ENCODE measurements at places on chromosomes 11 and 22.
A peak's percentile ranks its signal among the peaks of the same experiment; 100 is the strongest.

DNA sequence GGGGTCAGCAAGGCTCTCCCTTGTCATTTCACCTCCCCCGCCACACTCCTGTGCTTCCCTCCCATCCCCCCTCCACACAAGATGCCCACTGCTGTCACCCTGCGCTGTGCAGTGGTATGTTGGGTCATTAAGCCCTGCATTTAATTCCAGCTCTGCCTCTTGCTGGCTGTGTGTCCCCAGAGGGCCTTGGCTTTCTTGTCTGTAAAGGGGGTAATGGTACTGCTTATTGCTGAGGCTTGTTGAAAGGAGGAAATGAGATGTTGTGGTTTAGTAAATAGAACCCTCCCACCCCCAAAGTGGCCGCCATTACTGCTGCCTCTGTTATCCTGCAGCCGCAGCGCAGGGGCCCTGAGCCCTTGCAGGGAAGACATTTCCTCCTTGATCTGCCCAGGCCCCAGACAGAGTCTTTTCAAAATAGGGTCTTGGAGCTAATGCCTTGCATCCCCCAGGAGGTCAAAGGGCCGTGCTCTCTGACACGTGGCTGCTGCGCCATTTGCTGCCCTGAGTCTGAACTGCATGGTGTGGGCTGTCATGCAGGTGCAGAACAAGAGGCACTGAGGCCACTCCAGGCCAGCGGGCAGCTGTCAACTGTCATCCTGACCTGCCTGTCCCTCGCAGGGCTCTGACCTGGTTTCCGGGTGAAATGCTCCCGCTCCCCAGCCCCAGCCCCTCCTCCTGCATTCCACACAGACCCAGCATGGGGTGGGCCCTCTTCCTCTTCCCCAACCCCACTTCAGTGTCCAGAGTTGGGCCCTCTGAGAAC is 18.7 kb downstream of the PVALB start:
- no peak for DNase-seq

DNA sequence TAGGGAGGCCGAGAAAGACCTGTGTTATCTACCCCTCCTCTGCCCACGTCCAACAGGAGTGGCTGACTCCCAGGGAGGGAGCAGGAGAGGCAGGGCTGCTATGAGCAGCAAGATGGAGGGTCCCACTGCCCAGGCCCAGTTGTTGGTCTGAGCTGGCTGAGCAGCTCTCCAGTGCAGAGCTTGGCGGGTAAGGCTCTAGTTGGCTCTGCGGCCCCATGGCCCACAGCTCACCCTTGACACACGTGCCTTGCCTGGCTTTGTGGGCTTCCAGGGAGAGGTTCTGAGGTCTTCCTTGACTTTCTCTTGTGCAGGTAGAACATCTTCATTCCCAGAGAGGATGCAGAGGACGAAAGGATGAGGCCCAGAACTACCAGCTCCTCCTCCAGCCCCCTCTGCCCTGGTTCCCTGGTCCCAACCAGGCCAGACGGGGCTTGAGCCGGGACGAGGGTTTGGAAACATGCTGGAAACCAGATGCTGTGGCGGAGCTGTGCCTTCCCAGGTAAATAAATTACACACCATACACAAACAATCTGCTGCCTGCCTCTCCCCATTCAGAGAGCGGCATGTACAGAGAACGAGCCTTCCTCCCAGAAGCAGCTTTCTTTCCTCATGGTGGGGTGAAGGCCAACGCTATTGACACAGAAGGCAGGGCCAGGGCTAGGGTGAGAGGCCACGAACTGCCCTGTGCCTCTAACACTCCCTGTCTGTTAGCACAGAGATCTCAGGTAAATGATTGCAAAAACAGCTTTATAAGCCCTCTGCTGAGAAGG is 48.1 kb downstream of the DSCAML1 start:
- DNase-seq: no peak

- no peak for DNase-seq
Observed at GRCh38 chr11:8802251-8802650, 108.7 kb upstream of the AKIP1 start.

GRCh38 chr11:94322501-94322900 is 18.1 kb downstream of the IZUMO1R start:
- no peak for DNase-seq

GRCh38 chr22:41504397-41504796 is 35.5 kb downstream of the ACO2 start:
- no peak for DNase-seq

- DNase-seq: no peak
Observed at GRCh38 chr11:90737444-90738050, 514.7 kb upstream of the CHORDC1 start.

GRCh38 chr11:47857892-47858543 is 9.9 kb upstream of the NUP160 start:
- DNase-seq: peak; percentile 93

GRCh38 chr22:48478529-48479265 is 1349.0 kb downstream of the BRD1 start:
- no peak for DNase-seq

DNA sequence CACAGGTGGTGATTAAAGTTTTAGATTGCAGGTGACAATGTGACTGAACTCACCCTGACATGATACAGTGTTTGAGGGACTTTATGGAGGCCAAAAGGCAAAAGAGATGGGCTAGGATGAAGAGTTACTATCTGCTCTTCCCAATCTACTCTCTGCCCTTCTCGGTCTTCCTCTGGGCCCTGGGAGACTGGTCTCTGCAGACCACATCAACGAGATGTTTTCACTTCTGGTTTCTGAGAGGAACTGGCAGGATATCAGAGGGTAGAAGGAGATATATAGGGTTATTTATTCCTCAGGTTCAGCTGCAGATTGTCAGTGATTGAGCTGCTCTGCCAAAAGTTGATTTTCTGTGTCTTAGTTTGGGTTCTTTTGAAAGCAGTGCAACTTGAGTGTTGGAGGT is 32.4 kb upstream of the CD44 start:
- no peak for DNase-seq

- no peak for DNase-seq
Observed at GRCh38 chr11:106101819-106102218, 24.4 kb downstream of the AASDHPPT start.

GRCh38 chr11:12154871-12155668 is 44.7 kb downstream of the MICAL2 start:
- no peak for DNase-seq

GRCh38 chr11:41980741-41981140 is 521.3 kb upstream of the LRRC4C start:
- no peak for DNase-seq

DNA sequence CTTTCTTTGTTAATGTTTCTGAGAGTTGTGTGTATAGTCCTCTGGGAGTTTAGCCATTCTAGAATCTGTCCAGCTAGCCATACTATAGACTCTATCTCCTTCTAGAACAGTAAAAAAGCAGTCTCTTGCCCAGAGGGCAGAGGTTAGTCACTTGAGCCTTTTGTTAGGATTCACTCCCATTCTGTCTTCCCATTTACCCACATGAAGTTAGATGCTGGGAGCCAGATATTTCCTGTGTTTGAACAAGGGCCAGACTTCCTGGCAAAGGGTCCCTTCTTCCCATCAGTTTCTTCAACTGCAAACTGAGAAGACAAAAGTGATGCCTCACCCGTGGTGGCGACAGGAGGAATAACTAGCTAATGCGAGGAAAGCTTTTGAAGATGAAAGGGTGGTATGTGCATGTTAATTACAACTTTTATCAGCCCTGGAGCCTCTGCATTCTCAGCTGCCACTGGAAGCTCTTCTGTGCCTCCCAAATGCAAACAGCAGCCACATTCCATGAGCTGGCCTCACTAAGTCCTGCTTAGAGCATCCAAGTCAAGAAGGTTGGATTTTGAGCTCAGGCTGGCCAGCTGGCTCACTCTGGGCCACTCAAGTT is 12.8 kb downstream of the CD44 start:
- no peak for DNase-seq

DNA sequence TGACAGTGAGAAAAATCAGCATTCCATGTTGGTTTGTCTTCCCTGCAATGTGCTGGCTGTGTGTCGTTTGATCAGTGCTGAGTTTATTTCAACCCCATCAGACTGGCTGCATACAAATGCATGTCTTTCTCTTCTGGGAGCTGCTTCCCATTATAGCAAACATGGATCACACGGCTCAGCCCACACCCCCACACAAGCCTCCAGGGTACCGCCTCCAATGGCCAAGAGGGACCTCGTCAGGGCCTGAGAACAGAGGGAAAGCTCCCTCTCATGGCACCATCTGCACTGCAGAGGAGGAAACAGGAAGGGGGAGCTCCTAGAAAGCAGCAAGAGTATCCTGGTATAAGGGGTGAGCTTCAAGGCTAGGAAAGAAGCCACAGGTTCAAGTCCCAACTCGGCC is 214.2 kb downstream of the LARGE1 start:
- DNase-seq: no peak

- DNase-seq: no peak
Observed at GRCh38 chr11:122170815-122171475, 54.9 kb upstream of the BLID start.

DNA sequence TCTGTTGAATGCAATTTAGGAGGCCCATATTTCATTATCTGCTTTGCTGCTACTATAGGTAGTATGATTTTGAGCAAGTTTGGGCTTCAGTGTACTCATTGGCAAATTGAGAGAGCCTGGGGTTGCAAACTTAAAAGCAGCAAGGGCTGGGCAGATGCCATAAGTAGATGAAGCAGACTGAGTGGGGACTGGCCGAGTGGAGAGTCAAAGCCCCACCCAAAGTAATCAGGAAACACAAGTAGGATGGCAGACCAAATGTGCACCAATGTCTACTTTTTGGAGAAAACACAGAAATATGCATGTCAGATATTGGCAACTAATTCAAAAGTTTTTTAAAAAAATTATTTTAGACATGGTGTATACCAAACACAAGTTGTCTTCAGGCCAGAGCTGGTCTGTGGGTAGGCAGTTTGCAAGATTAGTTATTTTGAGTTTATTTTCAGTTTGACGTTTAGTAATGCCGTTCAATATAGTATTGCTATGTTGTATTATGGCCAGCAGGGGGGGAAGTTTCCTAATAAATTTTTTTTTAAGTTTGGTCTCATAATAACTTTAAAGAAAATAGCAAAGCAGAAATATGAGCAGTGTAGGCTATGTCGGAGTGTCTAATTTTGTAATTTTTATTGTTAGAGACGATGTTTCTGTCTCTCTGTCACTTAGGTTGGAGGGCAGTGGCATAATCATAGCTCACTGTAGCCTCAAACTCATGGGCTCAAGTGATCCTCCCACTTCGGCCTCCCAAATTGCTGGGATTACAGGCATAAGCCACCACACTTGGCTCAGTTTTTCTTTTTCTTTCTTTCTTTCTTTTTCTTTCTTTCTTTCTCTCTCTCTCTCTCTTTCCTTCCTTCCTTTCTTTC is 105.1 kb downstream of the HIPK3 start:
- peak; percentile 78 for DNase-seq

DNA sequence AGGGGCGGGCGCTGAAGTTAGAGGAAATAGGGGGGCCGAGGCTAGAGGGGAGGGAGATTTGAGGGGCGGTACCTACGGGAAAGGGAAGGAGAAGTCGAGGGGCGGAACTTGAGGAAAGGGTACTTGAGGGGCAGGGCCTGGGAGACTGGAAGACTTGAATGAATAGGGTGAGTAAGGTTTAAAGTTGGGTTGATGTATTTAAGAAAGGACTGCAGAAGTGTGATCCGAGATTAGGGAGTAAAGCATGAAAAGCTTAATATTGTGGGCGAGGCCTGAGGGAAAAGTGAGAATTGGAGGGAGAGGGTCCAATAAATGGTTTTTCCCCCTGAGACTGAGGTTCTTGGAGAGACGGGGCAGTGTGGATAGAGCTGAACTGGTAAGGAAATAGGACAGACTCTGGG is 723 bp downstream of the HSCB start:
- no peak for DNase-seq
